ENCODE measurements at places on chromosomes 2 and 18. TPM values are rescaled to one million over a fixed set of nuclear protein-coding genes. Genes with fewer than 3 reads are reported as not detected.

NTSR2 gene
- total RNA-seq: not detected

DNA sequence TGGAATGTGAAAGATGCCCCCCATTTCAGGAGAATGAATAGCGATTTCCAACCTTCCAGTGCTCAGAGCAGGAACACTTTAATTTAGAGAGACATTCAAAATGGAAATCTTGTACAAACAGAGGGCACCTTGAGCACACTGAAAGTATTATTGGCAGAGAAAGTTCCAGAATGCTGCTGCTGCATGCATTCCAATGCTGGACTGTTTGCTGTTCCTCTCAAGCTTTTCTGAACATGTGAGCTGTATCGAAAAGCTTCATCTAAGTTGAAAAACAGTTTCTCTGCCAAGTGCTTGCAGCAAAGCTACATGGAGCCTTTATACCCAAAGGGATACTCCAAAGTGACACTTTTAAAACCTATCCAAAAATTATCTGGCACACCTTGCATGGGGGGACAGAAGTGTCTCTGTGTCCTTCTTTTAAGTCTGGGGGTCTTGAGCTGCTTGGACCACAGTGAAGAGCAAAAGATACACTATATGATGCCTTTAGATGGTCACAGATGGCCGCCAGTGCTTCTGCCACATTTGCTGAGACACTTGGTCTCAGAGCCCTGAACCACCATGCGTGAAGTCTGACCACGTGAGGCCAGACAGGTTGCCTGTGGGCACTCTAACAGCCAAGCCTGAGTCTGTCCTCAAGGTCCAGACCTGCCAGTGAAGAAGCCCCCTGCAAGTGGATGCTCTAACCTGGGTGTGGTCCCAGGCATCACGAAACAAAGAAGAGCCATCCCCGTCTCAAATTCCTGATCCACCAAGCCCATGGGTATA is 18.8 kb downstream of the UXS1 start:
- H3K27ac ChIP-seq: no peak overlapping the region
- H3K4me3 ChIP-seq: no peak overlapping the region
- no peaks in the 10 kb centered on the region for H3K27me3 ChIP-seq
- no peaks in the 10 kb centered on the region for H3K36me3 ChIP-seq
- H3K4me1 ChIP-seq: no peaks in the 10 kb centered on the region

STK36 gene
- 30.6 TPM for total RNA-seq

ARHGAP25 gene
- 0.29 TPM for total RNA-seq

DNA sequence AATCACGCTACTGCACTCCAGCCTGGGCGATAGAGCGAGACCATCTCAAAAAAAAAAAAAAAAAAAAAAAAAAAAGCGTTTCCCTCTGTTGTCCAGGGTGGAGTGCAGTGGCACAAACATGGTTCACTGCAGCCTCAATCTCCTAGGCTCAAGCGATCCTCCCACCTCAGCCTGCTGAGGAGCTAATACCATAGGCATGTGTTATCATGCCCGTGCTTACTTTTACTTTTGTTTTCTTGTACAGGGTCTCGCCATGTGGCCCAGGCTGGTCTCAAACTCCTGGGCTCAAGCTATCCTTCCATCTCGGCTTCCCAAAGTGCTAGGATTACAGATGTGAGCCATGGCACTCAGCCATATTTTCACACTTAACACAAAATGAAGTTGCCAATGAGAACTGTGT is 37.5 kb downstream of the PSME4 start:
- no peaks in the 10 kb centered on the region for H3K4me1 ChIP-seq
- no peak overlapping the region for H3K4me3 ChIP-seq
- no peaks in the 10 kb centered on the region for H3K27me3 ChIP-seq
- H3K27ac ChIP-seq: no peak overlapping the region

DNA sequence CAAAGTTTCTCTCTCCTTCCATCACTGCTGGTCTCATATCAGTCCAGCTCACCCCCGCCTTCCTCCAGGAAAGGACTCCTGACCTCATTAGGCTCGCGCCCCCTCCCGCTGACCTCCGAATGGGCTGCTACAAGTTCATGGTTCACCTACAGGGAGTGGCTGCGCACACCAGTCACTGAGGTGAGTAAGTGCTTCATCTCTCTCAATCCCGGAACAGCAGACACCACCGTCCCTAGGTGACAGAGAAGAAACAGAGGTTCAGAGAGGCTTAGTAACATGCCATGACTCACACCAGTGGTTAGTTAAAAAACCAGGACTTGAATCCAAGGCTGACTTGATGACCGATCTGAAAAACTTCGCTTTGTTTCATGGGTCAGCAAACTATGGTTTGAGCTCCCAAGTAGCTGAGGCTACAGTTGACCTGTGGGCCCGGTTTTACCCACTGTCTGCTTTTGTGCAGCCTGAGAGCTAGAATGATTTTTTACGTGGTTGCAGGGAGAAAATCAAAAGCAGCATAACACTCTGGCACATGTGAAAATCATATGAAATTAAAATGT is 42.0 kb downstream of the ZFP36L2 start:
- H3K27me3 ChIP-seq: no peaks in the 10 kb centered on the region
- peaks cover 6% of the 10 kb centered on the region for H3K4me1 ChIP-seq
- H3K27ac ChIP-seq: no peak overlapping the region
- DNase-seq: peak; percentile 89
- no peaks in the 10 kb centered on the region for H3K36me3 ChIP-seq

REG3A gene
- total RNA-seq: not detected

GPAT2 gene
- total RNA-seq: 2.2 TPM

CMPK2 gene
- total RNA-seq: 2.2 TPM

- no peaks in the 10 kb centered on the region for H3K36me3 ChIP-seq
- H3K4me3 ChIP-seq: no peak overlapping the region
- H3K27me3 ChIP-seq: no peaks in the 10 kb centered on the region
- no peaks in the 10 kb centered on the region for H3K4me1 ChIP-seq
These were observed 349.8 kb upstream of the SPRED2 start for GRCh38 chr2:65782186-65782585.

CABLES1 gene
- 16.8 TPM for total RNA-seq

UCN gene
- total RNA-seq: 0.36 TPM

XIRP2 gene
- total RNA-seq: not detected

Data from osteoblast (primary cell).